Head of caudate nucleus (tissue), 42 donors: ENCODE measurements at places on chromosomes 12 and 14.

- peak; percentile 8 for DNase-seq
These were observed 861.1 kb downstream of the GALC start for GRCh38 chr14:87131879-87132278.

- no peak for DNase-seq
These were observed 33.6 kb downstream of the CCDC91 start for GRCh38 chr12:28223858-28224257.

DNA sequence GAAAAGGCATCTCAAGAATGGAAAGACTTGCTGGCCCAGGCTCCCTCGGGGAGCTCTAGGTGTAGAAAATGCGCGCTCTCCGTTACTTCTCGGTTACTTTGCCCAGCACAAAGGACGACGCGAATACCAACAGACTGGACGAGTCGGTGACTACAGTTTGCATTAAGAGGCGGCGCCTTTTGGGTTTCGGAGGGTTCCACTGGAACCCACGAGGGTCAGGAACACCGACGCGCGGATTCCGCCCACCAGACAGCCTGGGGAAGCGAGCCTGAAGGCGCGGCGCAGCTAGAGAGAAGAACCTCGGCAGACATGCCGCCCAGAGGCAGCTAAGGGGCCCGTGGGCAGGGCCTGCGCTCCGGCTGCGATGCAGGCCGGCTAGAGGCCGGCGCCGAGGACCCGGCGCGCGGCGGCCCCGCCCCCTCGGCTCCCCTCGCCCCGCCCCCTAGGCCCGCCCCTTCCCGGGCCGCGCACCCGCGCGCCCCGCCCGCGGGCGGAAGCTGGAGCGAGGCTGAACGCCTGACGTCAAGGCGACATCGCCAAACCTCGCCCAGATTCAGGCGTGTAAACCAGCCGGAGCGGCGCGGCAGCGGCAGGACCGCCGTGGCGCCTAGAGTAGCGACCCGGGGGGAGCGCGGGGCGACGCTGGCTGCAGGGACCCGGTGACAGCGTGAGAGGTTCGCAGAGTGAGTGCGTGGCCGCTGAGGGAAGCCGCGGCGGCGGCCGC, at the start of gene RAP1B:
Gene RAP1B, plus strand, starts transcription at position 530 of the 724 bp plus-strand sequence. CDS start 37,826 bp downstream, outside the sequence.
- DNase-seq: peak; percentile 94

- DNase-seq: no peak
These were observed 270.4 kb downstream of the ADAMTS20 start for GRCh38 chr12:43281563-43281962.

DNA sequence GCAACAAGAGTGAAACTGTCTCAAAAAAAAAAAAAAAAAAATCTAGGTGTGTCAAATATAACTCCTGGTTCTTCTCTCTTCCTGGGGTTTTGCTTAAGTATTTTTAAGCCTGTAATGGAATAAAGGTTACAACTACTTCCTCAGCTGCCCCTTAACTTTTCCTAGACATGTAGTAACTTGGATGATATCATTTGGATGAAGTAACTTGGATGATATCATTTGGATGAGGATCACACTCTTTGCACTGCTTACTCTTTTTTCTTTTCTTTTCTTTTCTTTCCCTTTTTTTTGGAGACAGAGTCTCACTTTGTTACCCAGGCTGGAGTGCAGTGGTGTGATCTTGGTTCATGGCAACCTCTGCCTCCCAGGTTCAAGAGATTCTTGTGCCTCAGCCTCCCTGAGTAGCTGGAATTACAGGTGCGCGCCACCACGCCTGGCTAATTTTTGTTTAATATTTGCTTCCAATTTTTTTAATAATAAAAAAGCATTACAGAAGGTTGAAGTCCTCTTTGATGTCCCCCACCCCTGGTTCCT, 775 bp upstream of the FAM186A start:
- DNase-seq: no peak

- no peak for DNase-seq
These were observed 72.1 kb downstream of the SPRING1 start for GRCh38 chr12:116665666-116666304.

DNA sequence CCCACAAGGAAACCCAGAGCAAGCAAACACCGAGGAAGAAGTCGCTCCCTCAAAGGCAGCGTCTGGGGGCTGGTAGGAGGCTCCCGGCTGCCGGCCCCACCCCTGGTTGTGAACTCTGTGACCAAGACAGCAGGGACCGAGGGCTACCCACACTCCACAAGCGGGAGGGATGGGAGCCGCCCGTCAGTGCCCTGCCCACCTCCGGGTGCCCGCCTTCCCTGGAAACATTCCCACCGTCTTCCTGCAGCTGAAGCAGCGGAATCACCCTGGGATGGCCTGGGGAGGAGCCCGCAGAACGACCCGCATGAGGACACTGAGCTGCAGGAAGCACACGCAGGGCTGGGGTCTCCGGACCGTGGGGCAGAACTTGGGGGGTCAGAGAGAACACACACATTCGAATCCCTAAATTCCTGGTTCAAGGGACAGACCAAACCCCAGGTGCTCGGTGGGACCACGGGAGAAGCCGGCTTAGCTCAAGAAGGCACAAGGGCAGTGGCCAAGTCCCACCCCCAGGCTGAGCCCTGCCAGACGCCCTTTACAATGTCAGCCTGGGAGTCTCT, 33.5 kb upstream of the C14orf180 start:
- no peak for DNase-seq

DNA sequence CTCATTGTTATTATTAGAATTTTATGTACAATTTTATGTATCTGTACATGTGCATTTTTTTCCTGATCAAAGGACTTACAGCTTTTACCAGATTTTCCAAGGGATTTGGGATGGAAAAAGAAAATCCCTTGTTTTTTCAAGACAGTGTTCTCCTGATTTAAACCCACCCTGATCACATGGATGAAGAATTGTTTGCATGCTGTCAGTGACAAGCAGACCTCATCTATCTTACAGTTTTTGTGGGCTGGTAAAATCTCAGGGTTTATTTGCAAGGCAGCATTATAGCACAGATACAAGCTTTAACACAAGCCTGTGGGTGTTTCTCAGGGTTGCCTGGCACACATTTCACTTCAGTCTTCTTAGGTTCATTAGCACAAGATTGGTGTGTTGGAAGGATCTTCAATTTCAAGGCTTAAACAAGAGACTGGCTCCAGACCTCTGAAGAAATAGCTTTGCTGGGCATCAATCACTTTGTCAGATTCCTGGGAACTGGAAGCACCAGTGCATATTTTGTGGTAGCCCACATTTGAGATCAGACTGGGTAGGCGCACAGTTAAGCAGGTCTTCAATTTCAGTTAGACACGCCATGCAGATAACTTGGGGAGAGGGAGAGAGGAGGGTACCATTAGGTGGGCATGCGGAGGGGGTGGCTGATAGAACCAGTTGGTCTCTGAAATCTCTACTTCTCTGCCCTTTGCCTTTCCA, 118.0 kb downstream of the TBX5 start:
- no peak for DNase-seq

- no peak for DNase-seq
These were observed 73.3 kb downstream of the PTHLH start for GRCh38 chr12:27899151-27899661.

DNA sequence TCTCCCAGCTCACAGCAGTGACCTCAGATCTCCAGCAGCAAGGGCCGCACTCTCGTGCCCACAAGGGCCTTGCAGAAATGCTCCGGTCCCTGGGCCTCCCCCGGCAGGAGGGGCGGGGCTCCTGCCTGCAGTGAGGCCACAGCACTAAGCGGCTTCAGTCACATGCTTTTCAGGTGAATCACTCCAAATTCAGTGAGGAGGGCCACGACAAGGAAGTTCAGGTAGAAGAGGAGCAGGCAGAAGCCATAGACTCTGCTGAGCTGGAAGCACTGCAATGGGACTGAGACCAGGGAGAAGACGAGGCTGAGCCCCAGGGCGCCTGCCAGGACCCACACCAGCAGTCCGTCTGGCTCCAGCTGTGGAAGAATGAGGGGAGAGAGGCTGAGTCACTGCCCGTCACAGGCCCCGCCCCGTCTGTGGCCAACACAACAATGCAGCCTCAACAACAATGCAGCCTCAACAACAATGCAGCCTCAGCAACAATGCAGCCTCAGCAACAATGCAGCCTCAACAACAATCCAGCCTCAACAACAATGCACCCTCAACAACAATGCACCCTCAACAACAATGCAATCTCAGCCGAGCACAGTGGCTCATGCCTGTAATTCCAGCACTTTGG, 35.2 kb downstream of the SLC8B1 start:
- no peak for DNase-seq

GRCh38 chr14:23057757-23058653, 685 bp upstream of the CDH24 start:
- DNase-seq: peak; percentile 95

- DNase-seq: no peak
These were observed 65.1 kb downstream of the MVK start for GRCh38 chr12:109638735-109639134.

- DNase-seq: no peak
These were observed 78.4 kb upstream of the PARP11 start for GRCh38 chr12:3951380-3952135.

GRCh38 chr12:78977304-78977867, 112.8 kb downstream of the SYT1 start:
- DNase-seq: no peak

- no peak for DNase-seq
These were observed 131.2 kb downstream of the KCNH5 start for GRCh38 chr14:62914025-62914424.

- no peak for DNase-seq
These were observed 67.0 kb upstream of the CCDC198 start for GRCh38 chr14:57560681-57561080.

DNA sequence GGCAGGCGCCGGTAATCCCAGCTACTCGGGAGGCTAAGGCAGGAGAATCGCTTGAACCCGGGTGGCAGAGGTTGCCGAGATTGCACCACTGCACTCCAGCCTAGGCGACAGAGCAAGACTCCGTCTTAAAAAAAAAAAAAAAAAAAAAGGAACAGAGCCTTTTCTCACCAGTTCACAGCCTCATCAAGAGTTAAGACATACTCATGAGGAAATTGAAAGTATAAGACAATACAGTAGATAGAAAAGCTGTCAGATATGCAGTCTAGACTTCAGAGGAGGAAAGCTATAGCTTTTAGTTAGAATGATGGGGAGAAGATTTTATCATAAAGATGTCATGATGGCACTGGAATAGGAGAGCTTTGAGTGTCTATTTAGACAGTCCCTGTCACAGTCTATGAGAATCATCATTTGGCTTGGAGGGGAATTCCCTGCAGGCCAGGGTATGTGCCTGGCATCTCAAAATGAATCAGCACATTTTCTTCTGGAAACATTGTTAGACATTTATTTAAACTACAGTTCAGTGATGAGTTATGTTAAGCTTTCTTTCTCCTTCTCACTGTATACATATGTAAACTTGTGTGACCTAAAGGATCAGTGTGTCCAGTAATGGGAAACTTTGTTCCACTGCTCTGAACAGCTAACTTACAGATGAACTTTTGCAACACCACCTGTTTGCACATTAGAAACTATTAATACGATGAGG, 2.9 kb upstream of the RAB35 start:
- DNase-seq: no peak

DNA sequence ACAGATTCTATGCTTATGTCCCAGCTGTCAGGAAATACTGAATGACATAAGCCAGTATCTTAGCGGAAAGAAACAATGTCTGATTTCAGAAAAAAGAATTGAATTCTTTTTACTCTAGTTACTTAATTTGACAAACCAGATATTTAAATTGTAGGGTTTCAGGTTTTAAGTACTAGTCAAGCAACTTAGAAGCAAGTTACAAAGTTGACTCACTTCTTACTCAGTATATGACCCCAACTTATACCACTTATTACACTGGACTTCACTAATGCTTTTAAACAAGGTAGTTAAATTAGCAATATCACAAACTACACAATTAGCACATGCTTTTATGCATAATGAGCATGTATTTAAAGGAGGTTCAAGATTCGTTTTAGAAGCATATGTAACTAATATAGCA, 7.1 kb downstream of the GMFB start:
- DNase-seq: no peak

DNA sequence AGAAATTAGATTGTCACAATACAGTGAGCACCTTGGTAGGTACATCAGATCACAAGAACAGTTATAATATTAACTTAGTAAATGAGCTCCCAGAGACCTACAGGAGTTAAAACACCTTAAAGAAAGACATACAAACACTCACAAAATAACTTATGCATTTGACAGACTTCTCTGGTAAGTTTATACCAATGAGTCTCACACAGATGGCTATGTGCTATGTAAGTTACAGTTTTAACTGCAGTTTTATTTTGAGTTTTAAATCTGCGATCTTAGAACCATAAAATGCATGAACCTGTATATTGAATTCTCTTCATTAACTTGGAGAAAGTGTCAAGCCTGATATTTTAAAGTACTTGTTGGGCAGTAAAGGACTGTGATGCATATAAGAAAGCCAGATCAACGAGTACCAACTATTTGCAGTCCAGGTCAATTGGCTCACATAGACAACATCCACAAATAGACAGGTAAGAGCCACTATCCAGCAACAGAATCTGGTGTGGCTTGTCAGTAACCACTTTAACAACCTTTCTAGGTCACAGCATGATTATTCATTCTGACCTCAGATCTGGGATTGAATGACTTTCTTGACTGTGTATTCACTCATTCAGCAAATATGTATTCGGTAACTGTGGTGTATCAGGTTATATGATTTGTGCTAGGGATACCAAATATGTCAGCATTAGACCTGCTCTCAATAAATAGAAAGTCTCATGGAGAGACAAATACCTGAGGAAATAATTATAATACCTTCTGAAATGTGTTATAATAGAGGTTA, 856.6 kb upstream of the MGAT4C start:
- DNase-seq: no peak

- no peak for DNase-seq
These were observed 52.7 kb downstream of the CCDC85C start for GRCh38 chr14:99551034-99551922.

DNA sequence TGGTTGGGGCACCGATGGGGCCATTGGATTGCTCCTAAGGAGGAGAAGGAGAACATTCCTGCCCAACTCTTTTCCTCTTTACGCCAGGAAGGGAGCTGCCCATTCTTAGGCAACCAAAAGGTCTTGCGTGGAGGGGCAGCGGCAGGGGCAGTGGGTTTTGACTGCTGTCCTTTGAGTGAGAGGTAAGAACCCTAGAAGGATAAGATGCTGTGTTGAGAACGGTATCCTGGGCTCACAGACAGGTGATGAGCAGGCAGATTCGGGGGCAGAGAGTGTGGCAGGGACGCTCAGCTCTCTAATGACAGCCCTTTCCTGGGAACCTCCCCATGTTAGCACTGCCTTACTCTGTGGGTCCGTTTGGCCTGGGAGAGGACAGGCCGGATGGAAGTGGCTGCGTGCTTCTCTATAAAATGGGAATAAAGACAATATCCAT, 13.2 kb downstream of the LRTM2 start:
- no peak for DNase-seq

- DNase-seq: no peak
These were observed at the start of gene RTL1 for GRCh38 chr14:100903672-100904185. RTL1 (minus strand) TSS chr14:100903722; CDS start chr14:100884788, 18,934 bp downstream.
